Esophagus squamous epithelium (tissue), 5 donors: ENCODE measurements at places on chromosomes 7 and 10.

GRCh38 chr7:91526404-91526803 is 262.2 kb downstream of the FZD1 start:
- DNase-seq, result no peak

GRCh38 chr10:92640107-92640506 is 47.2 kb downstream of the KIF11 start:
- DNase-seq, result no peak

DNA sequence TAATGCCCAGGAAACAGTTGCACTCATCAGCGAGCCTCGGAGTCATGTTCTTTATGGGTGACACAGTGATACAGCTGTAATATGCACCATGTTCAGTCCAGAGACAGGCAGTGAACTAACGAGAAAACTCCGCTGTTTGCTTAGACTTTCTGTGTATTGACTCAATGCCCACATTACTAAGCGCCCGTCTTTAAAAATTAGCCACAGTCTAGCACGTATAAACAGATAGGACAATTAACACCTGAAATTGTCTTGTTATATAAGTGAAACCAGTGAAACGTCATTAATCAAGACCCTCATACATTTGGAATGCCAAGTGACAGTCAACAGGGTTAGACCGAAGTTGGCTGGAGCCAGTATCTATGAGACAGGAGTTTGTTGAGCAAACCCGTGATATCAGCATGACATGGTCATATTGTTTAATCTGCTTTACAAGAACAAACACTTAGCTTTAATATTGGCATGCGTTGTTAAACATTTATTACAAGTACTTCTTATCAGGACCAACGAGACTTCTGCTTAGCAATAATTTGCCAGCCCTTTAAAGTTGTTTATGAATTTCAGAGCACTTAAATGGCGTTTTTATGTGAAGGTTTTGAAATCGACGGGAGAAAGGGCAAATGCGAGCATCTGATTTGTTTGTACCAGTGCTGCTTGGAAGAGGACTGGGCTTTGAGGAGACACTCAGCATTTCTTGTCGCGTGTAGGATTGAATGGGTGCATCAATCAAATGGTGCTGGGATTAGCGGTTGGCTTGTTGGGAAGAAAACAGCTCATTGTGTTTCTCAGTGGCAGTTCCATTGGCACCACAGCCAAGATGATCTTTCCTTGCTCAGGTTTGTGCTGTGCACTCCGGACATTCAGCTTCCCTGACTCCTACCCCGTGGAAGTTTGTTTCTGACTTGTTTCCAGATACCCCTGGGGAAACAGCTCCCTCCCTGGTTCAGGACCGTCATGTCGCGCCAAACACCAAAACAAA is 56.3 kb downstream of the CAMK1D start:
- DNase-seq, result no peak

DNA sequence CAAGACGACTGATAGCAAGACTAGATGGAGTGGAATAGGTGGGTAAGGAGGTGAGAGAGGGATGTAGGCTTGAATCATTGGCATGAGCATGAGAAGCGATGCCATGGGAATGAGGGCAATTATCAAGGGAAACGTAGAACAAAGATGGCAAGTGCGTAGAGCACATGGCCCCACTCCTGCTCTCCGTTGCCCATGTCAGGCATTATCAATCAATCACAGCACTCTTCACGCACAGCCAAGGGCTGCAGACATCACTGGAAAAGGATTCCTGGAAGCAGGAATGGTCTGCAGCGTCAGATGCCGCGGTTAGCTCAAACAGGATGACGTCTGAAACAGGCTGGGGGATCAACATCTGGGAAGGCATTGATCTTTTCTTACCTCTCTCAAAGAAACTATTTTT is 25.6 kb upstream of the GALNTL5 start:
- no peak for DNase-seq

DNA sequence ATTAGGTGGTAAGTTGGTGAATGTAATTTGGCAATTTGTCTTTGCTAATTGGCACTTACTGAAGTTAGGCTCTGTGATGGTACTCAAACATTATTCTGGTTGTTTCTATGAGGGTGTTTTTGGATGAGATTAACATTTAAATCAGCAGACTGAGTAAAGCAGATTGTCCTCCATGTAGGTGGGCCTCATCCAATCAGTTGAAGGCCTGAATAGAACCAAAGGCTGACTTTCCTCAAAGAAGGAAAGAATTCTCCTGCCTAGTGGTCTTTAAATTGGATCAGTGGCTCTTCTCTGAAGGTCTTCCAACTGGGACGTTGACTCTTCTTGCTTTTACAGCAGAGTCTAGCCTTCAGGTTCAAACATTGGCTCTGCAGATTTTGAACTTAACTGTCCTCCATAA is 278.3 kb downstream of the KIF20B start:
- no peak for DNase-seq

- no peak for DNase-seq
These were observed 701.5 kb downstream of the KCNMA1 start for GRCh38 chr10:76935941-76936613.

- DNase-seq, result no peak
These were observed 108.7 kb downstream of the MKLN1 start for GRCh38 chr7:131436384-131436783.

DNA sequence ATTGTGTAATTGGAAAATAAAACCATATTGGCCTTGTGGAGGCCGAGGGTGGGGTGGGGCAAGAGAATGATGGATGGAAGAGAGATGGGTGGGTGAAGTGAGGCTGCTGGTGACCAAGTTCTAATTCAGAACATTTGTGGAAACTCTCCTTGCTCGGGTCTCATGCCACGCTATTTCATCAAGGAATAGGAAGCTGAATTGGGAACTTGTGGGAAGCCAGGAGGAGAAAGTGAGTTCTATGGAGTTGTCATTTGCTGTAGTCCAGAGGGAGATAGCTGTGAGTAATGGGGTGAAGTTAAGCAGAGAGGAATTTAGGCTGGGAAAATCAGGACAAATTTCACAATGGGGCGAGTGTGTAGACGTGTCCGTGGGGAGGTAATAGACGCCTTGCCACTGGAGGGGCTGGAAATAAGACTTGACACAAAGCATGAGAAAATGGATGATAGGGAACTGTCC is 339.2 kb downstream of the LRMDA start:
- no peak for DNase-seq

DNA sequence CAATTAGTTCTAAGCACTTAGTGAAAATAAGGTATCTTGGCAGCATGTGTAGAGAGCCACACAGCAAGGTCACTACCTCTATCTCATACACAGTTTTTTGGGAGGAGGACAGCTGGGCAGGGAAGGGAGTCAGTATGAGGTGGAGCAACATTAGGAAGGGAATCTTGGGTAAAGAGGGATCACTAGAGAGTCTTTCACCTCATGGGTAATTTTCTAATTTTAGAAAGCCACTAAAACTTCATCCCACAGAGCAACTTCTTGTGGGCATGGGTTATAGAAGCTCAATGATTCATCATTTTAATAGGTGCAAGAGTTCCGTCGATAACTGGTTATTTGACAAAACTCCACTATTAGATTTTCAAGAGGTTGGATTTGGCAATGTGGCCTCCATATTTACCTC is 2.5 kb downstream of the NRAP start:
- no peak for DNase-seq

GRCh38 chr10:30432622-30433305 is 1.2 kb upstream of the MAP3K8 start:
- no peak for DNase-seq

- DNase-seq, result no peak
These were observed 163.9 kb downstream of the CACNB2 start for GRCh38 chr10:18303851-18304801.

GRCh38 chr10:48759113-48759901 is 74.6 kb downstream of the WDFY4 start:
- no peak for DNase-seq

- DNase-seq, result no peak
These were observed 40.1 kb upstream of the PPP1R17 start for GRCh38 chr7:31646942-31647341.

GRCh38 chr10:72276421-72277339 is 3.0 kb downstream of the DDIT4 start:
- DNase-seq, result no peak

DNA sequence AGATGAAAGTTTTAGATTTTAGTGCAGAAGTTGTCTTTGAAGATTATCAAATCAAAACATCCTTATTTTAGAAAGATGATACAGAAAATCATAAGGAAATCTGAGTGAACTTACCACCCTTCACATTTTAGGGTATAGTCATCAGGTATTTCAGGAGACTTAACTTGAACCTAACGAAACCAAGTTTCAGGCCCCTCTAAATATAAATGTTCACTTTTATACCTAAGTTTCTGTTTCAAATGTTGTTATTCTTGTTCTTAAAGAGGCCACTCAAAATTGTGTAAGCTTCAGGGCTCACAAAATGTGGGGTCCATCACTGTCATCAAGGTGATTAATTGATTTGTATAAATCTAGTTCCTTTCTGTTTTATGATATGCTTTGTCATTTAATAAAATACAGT is 216.2 kb downstream of the KIAA1217 start:
- no peak for DNase-seq

GRCh38 chr7:15174485-15174884 is 271.9 kb upstream of the DGKB start:
- DNase-seq, result no peak

GRCh38 chr7:129123510-129123857 is 21.0 kb upstream of the TSPAN33 start:
- DNase-seq, result no peak

- DNase-seq, result no peak
These were observed 1.9 kb downstream of the WIPF3 start for GRCh38 chr7:29808075-29808801.
